ENCODE measurements at places on chromosomes 7 and 10.
A peak's percentile ranks its signal among the peaks of the same experiment; 100 is the strongest.

DNA sequence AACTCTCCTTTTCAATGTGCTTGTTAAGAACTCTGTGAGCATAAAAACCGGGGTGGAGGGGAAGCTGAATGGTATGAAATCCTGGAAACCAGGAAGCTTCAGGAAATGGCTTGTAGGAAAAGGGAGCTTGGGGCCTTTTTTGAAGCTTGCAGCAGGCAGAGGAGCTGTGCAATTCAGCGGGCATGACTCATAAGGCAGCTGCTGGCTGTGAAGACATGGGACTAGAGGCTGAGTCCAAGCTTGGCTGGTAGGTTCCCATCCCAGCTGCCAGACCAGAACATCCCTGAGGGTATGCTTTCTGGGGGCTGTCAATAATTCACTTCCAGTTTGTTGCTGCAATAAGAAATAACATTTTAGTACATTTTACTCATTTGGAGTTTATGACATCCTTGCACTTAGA is 36.8 kb upstream of the CDC14C start:
- DNase-seq: no peak

DNA sequence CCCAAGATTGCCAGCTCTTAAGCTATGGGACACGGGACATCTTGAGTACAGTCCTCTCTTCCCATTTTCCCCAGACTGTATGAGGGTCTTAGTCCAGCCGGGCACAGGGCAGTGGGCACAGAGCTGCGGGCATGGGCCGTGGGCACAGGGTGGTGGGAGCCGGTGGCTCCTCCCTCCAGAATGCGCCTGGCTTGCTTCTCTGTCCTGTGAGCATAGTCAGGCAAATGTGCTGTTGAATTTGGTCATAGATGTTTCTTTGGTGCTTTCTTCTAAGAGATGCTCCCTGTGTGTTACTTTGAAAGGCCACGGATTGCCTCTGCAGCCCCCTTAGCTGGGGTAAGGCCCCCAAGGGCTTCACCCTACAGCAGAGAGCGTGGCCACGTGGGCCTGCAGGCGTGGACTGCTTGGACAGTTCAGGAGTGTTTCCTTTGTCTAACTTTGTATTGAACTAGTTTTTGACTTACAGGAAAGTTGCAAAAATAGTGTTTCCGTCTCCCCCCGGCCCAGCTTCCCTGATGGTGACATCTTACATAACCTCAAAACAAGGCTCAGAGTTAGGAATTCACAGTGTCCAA is 24.7 kb downstream of the LRRC27 start:
- DNase-seq: no peak

- no peak for DNase-seq
Observed at GRCh38 chr7:96316949-96317348, 4.9 kb downstream of the SLC25A13 start.

- DNase-seq: peak; percentile 11
Observed at GRCh38 chr10:27746397-27747095, 927 bp upstream of the MKX start.

- DNase-seq: no peak
Observed at GRCh38 chr7:136514776-136515175, 353.7 kb upstream of the CHRM2 start.

DNA sequence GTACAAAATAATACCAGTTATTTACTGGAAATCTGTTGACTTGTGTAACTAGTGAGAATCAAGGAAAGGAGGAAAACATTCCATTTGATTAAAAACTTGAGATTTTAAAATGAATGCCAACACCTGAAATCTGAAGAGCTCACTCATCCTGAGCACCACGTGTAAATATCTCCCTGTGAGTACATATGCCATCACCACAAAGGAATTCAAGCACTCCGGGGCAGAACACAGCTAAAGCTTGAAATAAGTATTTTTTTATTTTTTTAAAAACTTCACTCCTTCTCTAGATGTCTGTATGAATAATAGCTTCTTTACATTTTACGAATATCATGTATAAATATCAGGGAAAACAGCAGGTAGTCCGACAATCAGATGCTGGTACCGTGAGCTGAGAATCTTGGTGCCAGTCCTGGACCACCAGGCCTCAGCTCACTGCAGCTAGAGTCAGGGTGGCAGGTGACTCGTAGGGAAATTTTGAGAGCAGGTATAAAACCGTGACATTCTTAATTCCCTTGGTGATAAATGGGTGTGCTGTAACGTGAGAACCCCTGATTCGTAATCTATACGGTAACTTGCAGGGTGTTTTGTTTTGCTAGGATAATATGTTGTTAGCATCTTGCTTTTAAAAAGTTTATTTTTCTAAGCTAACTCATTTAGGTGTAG is 12.7 kb downstream of the LMTK2 start:
- no peak for DNase-seq
